ENCODE measurements at places on chromosomes 5 and 9. TPM values are rescaled to one million over a fixed set of nuclear protein-coding genes. Genes with fewer than 3 reads are reported as not detected.

Gene SCGB3A2
- total RNA-seq: not detected

Gene SPINK4
- total RNA-seq: not detected

Gene PRDM12
- not detected for total RNA-seq

Gene SLC45A2
- total RNA-seq: under 0.01 TPM

Gene EXD3
- total RNA-seq: 18.7 TPM

Gene SV2C
- total RNA-seq: not detected

Gene LIFR
- 29.2 TPM for total RNA-seq

Gene WNK2
- not detected for total RNA-seq

Gene CEL
- under 0.01 TPM for total RNA-seq

Gene EGFL7
- 330 TPM for total RNA-seq

Gene ANKRD18B
- total RNA-seq: 0.22 TPM

- DNase-seq: no peak
Measured at GRCh38 chr9:126377536-126377935, 50.9 kb downstream of the MVB12B start.

GRCh38 chr9:109846776-109847175 is 66.8 kb downstream of the PALM2AKAP2 start:
- DNase-seq: no peak

GRCh38 chr5:54823006-54823405 is 162.4 kb downstream of the ESM1 start:
- no peak for DNase-seq

DNA sequence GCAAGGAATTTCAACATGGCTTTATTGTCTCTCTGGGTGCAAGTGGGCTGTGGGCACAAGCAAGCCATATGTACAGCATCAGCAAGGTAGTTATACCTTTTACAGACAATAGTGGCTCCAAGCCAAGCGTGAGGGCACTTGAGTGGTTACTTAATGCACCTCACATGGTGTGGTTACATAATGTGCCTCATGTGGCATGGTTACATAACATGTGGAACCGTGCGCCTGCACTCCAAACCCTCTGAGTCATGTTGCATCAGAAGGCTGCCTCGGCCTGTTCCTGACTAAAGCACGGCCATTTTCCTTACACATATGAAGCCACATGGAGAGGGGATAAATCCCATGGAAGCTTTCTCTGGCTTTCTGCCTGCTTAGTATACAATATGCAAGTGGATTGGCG is 150.9 kb downstream of the OSTF1 start:
- peak; percentile 55 for DNase-seq

- DNase-seq: no peak
Measured at GRCh38 chr5:139636207-139636792, 11.8 kb upstream of the CXXC5 start.

GRCh38 chr9:94801234-94801633 is 74.7 kb downstream of the AOPEP start:
- DNase-seq: peak; percentile 23

- peak; percentile 46 for DNase-seq
Measured at GRCh38 chr9:33921967-33922895, 105.3 kb downstream of the UBE2R2 start.

DNA sequence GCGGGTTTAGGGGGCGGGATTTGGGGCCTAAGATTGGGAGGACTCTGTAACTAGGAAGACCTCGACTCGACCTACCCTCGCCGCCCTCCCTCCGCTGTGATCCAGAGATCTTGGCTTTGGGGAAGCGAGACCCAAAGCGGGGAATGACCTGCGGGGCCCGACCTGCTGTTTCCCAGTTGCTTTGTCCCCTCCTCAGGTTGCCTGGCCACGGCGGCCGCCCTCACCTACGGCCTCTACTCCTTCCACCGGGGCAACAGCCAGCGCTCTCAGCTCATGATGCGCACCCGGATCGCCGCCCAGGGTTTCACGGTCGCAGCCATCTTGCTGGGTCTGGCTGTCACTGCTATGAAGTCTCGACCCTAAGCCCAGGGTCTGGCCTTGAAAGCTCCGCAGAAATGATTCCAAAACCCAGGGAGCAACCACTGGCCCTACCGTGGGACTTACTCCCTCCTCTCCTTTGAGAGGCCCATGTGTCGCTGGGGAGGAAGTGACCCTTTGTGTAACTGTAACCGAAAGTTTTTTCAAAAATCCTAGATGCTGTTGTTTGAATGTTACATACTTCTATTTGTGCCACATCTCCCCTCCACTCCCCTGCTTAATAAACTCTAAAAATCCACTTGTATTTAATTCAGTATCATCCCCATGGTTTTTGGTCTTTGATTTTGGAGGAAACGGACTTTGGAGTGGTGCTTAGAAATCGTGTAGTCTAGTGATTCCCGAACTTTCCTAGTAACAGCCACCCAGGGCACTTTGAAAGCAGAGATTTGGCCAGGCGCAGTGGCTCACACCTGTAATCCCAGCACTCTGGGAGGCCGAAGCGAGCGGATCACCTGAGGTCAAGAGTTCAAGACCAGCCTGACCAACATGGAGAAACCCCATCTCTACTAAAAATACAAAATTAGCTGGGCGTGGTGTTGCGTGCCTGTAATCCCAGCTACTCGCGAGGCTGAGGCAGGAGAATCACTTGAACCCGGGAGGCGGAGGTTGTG is 878 bp downstream of the HIGD2A start:
- no peak for DNase-seq

DNA sequence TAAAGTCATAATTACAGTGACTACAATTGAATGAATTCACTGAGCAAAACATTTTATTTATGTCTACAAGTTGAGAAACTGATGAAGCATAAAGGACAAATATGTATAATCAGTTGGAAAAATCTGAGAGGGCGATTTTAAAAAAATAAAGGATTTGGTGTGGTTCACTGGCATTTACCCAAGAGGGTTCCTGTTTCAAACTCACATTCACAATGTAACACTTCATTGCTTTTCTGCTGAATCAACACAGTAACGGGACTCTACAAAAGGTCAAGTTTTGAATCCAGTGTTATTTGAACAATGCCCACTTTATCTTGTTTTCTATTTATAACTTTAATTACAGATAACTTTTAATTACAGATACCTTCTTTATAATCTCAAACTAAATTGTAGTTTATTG is 138.6 kb downstream of the NUDT12 start:
- peak; percentile 36 for DNase-seq

DNA sequence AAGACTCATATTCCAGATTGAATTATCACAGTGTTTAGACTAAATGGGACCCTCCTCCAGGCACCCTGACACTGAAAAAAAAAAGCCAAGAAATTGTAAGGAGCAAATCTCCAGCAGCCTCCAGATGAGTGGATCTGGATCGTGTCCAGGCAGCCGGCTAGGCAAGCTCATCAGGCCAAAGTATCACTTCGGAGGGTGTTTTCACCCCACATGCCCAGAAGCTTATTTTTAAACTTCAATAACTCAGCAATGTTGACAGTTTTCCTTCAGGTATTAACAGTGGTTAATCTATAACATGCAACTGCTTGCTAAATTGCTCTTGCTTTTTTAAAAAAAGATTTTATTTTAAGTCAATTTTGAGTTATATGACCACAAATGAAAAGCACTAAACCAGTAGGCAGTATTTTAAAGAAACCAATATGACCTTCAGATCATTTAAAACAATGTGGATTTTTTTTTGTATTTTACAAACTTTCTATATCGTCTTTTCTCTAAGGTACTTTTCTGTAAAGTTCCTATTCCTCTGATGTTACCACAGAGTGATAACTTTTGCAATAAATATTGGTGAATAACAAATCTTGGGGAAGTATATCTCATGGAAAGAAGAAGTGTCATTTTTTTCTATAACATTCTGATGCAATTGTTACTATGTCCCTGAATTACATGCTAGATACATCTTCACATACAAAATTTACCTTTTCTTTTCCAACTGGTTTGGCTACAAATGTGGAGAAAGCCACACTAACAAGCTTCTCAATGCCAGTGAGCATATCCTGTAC is 30.7 kb downstream of the ACOT12 start:
- no peak for DNase-seq

DNA sequence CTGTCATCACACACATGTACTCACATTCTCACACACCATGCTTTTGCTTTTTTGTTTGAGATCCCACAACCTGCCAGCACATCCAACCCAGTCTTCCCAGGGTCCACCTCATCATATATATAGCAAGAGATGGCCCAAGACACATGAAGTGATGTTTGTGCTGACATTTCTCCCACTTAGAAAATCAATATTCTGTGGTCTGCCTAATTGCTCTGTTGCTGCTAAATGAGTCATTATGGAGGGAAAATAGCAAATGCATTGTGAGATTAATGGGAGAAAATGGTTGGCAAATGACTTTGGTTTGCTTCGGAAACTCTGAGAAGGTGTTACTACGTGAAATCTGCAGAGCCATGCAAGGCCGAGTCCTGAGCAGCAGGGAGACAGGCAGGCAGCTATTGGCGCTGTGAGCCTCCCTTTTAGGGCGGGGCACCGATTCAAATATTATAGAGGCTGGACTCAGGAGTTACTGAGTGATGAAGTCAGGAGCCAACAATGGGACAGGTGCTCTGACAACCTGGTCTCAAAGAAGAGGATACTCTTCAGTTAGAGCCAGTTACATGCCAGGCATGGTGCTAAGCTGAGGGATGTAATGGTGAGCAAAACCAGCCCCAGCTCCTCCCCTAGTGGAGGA is 62.8 kb downstream of the DAB2IP start:
- DNase-seq: no peak

DNA sequence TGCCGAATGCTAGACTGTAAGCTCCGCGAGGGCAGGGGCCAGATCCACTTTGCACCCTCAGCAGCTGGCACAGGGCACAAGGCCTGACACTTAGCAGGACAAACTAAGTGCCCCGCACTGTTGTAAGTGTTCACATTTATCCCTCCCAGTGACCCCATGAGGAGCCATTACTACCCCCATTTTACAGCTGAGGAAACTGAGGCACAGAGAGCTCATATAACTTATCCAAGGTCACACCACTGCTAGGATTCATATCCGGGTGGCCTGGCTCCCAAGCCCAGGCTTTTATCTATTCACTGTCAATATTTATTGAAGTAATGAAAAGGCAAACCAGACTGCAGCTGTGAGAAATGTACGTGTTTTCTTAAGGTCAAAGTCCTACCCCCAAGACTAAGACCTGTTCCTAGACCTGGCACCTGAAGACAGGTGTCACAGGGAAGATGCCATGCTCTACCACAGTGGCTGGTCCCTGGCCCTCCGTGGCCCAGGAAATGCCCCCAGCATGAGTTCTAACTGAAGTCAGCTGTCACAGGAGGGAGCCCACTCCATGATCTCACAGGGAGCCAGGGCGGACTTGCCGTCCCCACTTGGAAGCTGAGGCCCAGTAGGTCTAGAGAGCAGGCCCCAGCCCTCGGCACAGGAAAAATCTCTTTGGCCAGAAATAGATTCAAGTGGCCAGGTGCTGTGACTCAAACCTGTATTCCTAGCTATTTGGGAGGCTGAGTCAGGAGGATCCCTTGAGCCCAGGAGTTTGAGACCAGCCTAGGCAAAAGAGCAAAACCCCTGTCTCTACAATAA is 74.7 kb upstream of the IL17B start:
- no peak for DNase-seq

- no peak for DNase-seq
Measured at GRCh38 chr5:124418390-124418789, 328.0 kb downstream of the ZNF608 start.

- DNase-seq: no peak
Measured at GRCh38 chr5:103724271-103724670, 161.7 kb upstream of the NUDT12 start.

GRCh38 chr5:124922255-124922975 is 176.0 kb upstream of the ZNF608 start:
- no peak for DNase-seq

- DNase-seq: no peak
Measured at GRCh38 chr9:20729523-20729922, 45.5 kb downstream of the FOCAD start.

DNA sequence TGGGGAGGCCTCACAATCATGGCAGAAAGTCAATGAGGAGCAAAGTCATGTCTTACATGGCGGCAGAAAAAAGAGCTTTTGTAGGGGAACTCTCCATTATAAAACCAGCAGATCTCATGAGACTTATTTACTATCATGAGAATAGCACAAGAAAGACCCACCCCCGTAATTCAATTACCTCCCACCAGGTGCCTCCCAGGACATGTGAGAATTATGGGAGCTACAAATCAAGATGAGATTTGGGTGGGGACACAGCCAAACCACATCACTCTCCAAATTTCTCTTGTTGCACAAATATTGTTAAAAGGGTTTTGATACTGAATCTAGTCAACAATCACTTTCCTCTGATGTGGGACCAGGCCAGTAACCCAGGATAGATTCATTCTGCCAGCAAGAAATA is 1176.1 kb downstream of the CDH9 start:
- DNase-seq: no peak

- DNase-seq: peak; percentile 39
Measured at GRCh38 chr5:170885809-170886208, 24.0 kb downstream of the RANBP17 start.

GRCh38 chr5:180583738-180584137 is 7.6 kb downstream of the SCGB3A1 start:
- DNase-seq: no peak

DNA sequence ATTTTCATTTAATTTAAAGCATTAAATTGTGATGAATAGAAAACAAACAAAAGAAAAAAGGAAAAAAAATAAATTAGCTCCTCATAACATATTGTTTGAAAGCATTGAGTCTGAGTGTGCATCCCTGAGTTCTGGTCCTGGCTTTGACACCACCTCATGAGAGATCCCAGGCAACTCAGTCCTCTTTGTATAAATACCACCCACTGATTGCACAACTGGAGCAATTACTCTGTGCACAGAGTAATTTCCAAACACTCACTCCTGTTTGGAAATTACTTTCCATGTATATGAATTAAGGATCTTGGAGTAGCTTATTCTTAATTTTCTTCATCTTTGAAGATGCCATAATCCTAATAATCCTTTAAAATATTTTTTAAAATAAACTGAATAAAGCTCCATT is 59.4 kb upstream of the C5orf46 start:
- no peak for DNase-seq

- DNase-seq: no peak
Measured at GRCh38 chr5:178866946-178867345, 7.2 kb downstream of the ZNF354B start.

- DNase-seq: no peak
Measured at GRCh38 chr5:1262381-1262780, 32.5 kb downstream of the TERT start.

DNA sequence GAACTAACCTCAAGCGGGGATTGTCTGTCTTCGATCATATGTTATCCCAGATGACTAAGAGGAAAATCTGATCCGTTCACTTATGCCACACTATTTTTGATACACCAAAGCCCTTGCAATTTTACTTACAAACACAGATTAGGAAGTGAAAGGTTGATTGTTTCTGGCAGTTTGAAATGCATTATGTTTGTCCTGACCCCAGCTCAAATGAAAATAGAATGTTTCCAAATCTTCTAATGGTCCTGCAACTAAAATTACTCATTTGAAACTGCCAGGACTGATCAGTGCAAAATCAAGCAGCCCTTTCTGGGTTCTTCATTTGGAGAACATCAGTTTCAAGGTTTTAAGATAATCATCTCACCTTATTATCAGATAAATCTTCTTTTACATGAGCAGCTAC is 696.7 kb upstream of the WWC1 start:
- DNase-seq: no peak

- no peak for DNase-seq
Measured at GRCh38 chr5:31889001-31889561, 250.2 kb downstream of the PDZD2 start.
